ENCODE measurements at places on chromosomes 7 and 10. TPM values are rescaled to one million over a fixed set of nuclear protein-coding genes. Genes with fewer than 3 reads are reported as not detected.
A peak's percentile ranks its signal among the peaks of the same experiment; 100 is the strongest.

DNA sequence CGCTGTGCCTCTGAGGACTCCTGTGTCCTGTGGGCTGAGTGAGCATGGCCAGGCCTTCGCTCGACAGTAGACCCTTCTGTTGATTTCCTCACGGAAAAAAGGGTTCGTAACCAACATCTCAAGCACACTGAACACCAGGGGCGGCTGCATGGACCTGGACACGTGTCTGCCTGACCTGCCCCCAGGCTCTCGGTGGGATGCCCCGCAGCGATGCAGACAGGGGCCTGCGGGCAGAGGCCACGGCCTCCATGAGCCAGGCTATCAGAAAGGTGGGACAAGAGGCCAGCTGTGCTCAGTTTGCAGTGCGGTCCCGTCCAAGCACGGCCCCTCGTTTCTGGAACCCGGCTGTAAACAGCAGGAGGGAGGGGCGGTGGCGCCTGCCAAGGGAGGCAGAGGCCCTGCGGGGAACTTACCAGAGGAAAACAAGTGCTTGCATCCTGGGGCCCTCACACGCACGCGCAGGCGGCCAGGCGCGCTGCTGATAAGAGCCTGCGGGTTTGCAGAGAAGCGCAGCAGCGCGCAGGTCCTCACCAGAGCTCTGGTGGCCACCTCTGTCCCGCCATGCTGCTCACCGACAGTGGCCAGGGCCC is 10.6 kb downstream of the GPR146 start:
- H3K36me3 ChIP-seq: no peaks in the 10 kb centered on the region
- peaks cover 4% of the 10 kb centered on the region for H3K4me1 ChIP-seq
- no peaks in the 10 kb centered on the region for H3K27me3 ChIP-seq
- H3K4me3 ChIP-seq: no peak overlapping the region

DNA sequence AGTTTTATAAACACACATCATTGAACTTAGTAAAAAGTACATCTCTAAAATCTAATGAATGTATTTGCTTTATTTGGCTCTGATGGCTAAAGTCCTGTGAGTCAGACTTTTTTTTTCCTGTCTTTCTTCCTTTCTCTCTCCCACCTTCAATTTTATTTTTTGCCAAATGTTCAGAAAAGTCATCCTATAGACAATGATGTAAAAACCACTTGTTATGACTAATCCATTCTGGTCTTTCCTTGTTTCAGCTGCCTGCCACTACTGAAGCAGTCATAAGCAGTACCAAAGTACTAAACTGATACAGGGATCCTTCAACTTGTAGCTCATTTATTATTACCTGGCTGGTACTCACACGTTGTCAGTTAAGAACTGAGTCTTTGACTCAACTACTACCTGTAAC is 23.9 kb downstream of the HECTD2 start:
- H3K27me3 ChIP-seq: no peaks in the 10 kb centered on the region
- peak overlapping the region; percentile 79 for H3K27ac ChIP-seq
- H3K4me3 ChIP-seq: no peak overlapping the region
- DNase-seq: no peak
- H3K4me1 ChIP-seq: peaks cover 50% of the 10 kb centered on the region

DNA sequence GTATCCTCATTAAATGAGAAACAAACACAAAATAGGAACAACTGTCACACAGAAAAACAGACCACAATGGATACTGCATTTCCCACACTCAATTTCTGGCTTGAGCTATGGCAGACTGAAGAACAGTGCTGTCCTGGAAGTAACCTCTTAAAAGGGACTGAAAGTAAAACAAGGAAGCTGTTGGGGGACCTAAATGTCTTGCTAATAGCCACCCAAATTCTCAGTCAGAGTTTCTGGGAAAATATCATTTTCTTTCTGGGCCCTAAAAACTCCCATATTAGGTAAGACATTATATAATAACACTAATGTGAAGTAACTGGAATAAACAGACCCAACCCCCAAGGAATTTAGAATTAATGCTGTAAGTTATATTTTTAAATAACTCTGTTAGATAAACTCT is 80.9 kb upstream of the TFEC start:
- H3K27me3 ChIP-seq: peaks cover 2% of the 10 kb centered on the region
- H3K4me3 ChIP-seq: no peak overlapping the region
- peaks cover 4% of the 10 kb centered on the region for H3K36me3 ChIP-seq

GRCh38 chr10:110498982-110499795 is 1.5 kb downstream of the DUSP5 start:
- no peaks in the 10 kb centered on the region for H3K27me3 ChIP-seq
- H3K4me1 ChIP-seq: peaks cover 75% of the 10 kb centered on the region
- H3K27ac ChIP-seq: peak overlapping the region; percentile 94
- DNase-seq: no peak

DNA sequence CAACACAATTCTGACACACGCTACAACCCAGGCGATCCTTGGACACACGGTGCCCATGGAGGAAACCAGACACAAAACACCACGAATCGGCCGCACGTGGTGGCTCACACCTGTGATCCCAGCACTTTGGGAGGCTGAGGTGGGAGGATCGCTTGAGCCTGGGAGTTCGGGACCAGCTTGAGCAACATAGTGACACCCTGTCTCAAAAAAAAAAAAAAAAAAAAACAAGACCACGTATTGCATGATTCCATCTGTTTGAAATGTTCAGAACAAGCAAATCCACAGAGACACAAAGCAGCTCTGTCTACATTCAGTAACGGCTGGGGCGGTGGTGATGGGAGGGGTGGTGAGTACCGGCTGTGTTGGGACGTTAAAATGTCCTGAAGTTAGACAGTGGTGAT is 25.2 kb downstream of the ADAP1 start:
- peaks cover 1% of the 10 kb centered on the region for H3K27me3 ChIP-seq
- no peak overlapping the region for H3K4me3 ChIP-seq
- H3K4me1 ChIP-seq: peaks cover 20% of the 10 kb centered on the region
- H3K27ac ChIP-seq: peak overlapping the region; percentile 89
- H3K36me3 ChIP-seq: no peaks in the 10 kb centered on the region
- peak; percentile 73 for DNase-seq

- peak; percentile 97 for DNase-seq
- H3K27ac ChIP-seq: peak overlapping the region; percentile 96
- peaks cover 15% of the 10 kb centered on the region for H3K36me3 ChIP-seq
- H3K4me1 ChIP-seq: peaks cover 54% of the 10 kb centered on the region
- H3K27me3 ChIP-seq: no peaks in the 10 kb centered on the region
- H3K4me3 ChIP-seq: peak overlapping the region; percentile 84
These were observed 2.4 kb upstream of the INHBA start for GRCh38 chr7:41705109-41705901.

DNA sequence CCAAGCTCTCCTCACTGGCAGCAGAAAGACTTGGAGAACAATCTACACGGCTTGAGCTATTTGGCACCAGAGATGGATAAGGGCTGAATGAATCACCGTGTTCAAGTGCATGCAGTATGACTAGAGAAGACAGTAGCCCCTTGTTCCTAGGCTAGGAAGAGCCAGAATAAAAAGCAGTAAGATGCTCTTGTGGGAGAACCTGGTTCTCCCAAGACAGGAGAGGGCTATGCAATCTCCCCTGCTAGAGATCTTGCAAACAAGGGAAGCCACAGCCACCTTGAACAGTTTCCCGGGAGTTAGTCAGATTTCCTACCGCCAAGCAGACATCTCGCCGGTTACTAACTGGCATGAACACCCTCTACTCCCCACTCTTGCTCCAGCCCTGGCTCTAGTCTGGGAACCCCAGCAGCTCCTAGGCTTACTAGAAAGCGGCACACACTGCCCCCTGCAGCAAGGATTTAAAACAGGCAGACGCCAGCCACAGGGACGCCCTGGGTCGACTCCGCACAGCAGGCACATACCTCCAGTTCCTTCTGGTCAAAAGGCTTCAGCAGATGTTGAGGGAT is 107.3 kb downstream of the SMURF1 start:
- H3K27me3 ChIP-seq: no peaks in the 10 kb centered on the region
- H3K4me1 ChIP-seq: peaks cover 20% of the 10 kb centered on the region
- no peak overlapping the region for H3K4me3 ChIP-seq
- H3K27ac ChIP-seq: peak overlapping the region; percentile 24
- H3K36me3 ChIP-seq: peaks cover 57% of the 10 kb centered on the region
- DNase-seq: no peak

DNA sequence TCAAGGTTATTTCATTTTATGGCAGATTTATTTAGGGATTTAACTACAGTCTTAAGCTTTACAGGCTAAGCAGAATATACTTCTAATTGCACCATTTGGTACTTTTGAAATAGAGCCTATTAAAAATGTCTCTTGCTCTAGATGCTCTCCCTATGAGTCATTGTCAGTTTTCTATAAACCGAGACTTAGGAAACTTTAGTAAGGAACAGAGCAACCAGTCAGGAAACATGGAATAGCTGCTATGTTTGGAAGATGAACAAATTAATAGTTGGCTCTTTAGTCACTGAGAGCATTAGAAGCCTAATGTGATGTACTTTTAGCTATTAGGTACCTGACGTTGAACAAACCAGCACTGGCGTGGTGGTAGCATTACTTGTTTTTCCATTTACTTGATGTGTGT is 35.3 kb downstream of the INPP5F start:
- no peaks in the 10 kb centered on the region for H3K27me3 ChIP-seq
- peaks cover 64% of the 10 kb centered on the region for H3K4me1 ChIP-seq
- peak overlapping the region; percentile 33 for H3K4me3 ChIP-seq

DNA sequence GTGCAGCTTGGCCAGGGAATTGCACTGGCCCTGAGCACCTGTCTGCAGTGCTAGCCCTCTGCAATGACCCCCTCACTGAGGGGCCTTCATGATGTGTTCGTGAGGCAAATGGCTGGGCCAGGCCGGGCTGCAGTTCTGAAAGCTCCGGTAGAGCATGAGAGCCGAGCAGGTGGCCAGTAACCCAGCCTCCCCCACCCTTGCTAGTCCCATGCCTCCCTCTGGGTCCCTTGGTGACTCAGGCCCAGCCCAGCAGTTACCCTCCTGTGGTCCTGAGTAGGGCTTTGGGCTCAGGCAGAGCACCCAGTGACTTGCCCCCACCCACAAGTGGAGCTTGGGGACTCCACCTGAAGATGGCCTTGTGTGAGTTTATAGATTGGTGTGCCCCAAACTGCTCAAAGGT is 16.1 kb upstream of the CSGALNACT2 start:
- H3K27me3 ChIP-seq: peaks cover 5% of the 10 kb centered on the region
- no peak for DNase-seq
- H3K36me3 ChIP-seq: no peaks in the 10 kb centered on the region
- H3K4me3 ChIP-seq: no peak overlapping the region
- peaks cover 13% of the 10 kb centered on the region for H3K4me1 ChIP-seq

- H3K4me3 ChIP-seq: no peak overlapping the region
- no peak for DNase-seq
- no peaks in the 10 kb centered on the region for H3K27me3 ChIP-seq
- H3K36me3 ChIP-seq: no peaks in the 10 kb centered on the region
- H3K27ac ChIP-seq: no peak overlapping the region
These were observed 225.0 kb downstream of the AUTS2 start for GRCh38 chr7:69823151-69823744.

GRCh38 chr7:137036768-137037167 is 168.3 kb downstream of the CHRM2 start:
- no peak for DNase-seq
- H3K4me3 ChIP-seq: no peak overlapping the region
- no peaks in the 10 kb centered on the region for H3K36me3 ChIP-seq
- no peak overlapping the region for H3K27ac ChIP-seq
- H3K27me3 ChIP-seq: no peaks in the 10 kb centered on the region

DNA sequence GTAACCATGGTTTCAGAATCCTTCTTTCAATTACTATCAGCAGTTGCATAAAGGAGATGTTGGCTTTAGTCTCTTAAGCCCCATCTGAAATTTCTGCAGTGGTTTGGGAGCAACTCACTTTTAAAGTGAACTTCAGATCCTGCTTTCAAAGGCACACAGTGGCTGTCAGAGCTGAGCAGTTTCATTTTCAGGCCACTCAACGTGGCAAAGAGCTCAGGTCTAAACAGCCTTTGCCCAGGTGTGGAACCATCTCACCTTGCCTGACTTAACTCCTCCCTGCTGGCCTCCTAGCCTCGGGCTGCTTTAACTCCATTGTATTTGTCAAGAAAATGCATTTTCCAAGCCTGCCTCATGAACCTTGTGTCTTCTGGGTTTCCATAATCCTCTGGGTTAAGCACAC is 197.5 kb upstream of the KMT2E start:
- no peak for DNase-seq
- no peak overlapping the region for H3K27ac ChIP-seq
- H3K36me3 ChIP-seq: no peaks in the 10 kb centered on the region

GRCh38 chr7:76023002-76023401 is 24.8 kb downstream of the STYXL1 start:
- no peaks in the 10 kb centered on the region for H3K4me1 ChIP-seq
- no peak for DNase-seq
- peaks cover 11% of the 10 kb centered on the region for H3K36me3 ChIP-seq
- no peak overlapping the region for H3K27ac ChIP-seq
- no peak overlapping the region for H3K4me3 ChIP-seq

- H3K4me1 ChIP-seq: peaks cover 28% of the 10 kb centered on the region
- no peaks in the 10 kb centered on the region for H3K27me3 ChIP-seq
- no peak for DNase-seq
- H3K27ac ChIP-seq: peak overlapping the region; percentile 45
- no peak overlapping the region for H3K4me3 ChIP-seq
These were observed 39.6 kb upstream of the SLC16A12 start for GRCh38 chr10:89575031-89575430.

DNA sequence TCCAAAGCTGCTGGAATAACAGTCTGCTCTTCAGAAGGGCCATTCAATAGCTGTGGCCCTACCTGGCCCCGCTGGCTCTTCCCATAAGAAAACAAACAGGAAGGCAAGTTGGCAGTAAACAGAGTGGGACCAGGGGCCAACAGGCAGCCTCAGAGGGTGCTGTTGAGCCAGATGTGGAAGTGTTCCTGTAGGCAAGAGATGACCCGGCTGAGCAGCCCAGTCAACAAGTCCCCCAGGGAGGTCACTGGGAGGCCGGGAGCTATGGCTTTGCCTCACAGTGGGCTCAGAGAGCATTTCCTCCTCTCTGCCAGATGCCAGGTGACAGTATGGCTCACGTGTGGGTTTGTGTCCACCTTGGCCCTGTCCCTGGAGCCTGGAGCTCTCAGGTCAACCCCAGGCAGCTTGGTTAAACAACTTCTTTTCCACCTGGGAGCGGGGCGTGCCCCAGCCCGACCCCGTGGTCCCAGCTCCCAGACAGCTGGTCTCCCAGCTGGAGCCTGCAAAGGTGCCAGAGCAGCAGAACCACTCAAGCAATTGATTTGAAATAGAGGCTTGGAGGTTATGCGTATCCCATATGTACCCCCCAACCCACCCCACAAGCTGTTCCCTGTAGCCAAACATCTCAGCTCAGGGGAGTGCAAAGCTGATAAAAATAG is 33.8 kb upstream of the LOXL4 start:
- peaks cover 2% of the 10 kb centered on the region for H3K4me1 ChIP-seq
- no peak for DNase-seq
- no peak overlapping the region for H3K27ac ChIP-seq
- H3K27me3 ChIP-seq: peaks cover 34% of the 10 kb centered on the region

SEC61A2 gene
- total RNA-seq: 8.2 TPM

ZCCHC24 gene
- total RNA-seq: 43.8 TPM

TNRC18 gene
- 101 TPM for total RNA-seq

TACC2 gene
- total RNA-seq: 36.2 TPM

CLDN4 gene
- 0.80 TPM for total RNA-seq

NPSR1 gene
- total RNA-seq: not detected

NCF1 gene
- not detected for total RNA-seq

TRIM73 gene
- total RNA-seq: 3.1 TPM

TIMM23 gene
- total RNA-seq: 68.2 TPM

CALML5 gene
- not detected for total RNA-seq

All from chondrocyte (in vitro differentiated cells).